ENCODE measurements at places on chromosomes 6 and 20.

DNA sequence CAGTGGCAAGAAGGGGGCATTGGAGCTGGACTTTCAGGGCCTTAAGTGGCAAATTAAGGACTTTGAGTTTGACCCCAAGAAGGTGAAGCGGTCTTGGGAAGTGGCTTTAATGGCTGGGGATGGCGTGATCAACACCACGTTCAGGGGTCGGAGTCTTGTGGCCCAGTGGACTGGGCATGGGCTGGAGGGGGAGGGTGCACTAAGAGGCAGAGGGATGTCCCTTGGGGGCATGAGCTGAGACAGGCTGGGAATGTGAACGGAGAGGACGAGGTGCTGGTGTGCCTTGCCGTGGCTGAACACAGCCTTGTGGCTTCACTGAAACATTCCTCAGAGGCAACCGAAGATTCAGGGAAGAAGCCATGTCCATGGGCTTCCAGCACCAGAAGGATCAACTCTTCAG lies 227.0 kb downstream of the SYNDIG1 start:
- DNase-seq, result no peak

GRCh38 chr6:24448396-24448795 lies 41.0 kb downstream of the GPLD1 start:
- DNase-seq, result no peak

GRCh38 chr6:152954443-152954842 lies 28.4 kb downstream of the FBXO5 start:
- DNase-seq, result no peak

GRCh38 chr6:149864578-149865535 lies 698 bp upstream of the LRP11 start:
- DNase-seq, result peak; percentile 46

GRCh38 chr6:161694995-161695394 lies 421.1 kb upstream of the AGPAT4 start:
- no peak for DNase-seq

- DNase-seq, result no peak
Measured at GRCh38 chr6:112184951-112185350, 69.4 kb downstream of the LAMA4 start.

GRCh38 chr20:43925215-43925614 lies 10.6 kb downstream of the TOX2 start:
- no peak for DNase-seq

GRCh38 chr6:168737481-168737880 lies 296.5 kb downstream of the SMOC2 start:
- no peak for DNase-seq

DNA sequence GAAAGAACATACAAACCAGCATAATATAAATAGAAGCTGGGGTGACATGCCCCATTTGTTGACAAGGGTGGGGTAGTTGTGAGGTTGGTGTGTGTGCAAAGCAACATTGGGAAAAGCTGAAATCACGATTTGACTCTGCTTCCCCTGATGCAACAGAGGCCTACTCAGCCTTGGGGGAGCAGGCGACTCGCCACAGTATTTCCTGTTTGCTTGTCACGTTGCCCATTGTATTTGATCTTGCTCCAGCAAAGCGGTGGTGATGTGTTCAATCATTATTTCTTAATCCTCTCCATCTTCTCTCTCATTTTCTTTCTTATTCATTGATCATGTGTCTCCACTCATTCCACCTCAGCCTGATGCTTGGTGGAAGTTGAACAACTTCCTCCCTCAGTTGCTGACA lies 165.8 kb upstream of the CITED2 start:
- no peak for DNase-seq

DNA sequence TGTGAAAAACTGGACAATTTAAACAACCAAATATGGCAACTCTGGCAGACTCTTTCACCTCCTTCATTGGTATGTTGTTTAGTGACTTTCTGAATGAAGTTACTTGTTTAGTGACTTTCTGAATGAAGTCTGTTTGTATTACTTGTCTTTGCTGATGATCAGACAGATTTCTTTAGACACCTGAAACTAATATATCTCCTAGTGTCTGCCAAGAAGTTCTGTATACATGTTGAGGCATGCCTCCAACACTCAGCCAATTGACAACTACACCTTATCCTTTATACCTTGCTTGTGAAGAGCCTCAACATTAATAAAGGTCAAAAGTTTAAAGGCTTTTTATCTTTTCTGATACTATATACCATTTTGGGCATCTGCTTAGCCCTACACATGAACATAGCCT lies 725.4 kb upstream of the EPHA7 start:
- no peak for DNase-seq

GRCh38 chr6:169848946-169849345 lies 97.5 kb downstream of the ERMARD start:
- no peak for DNase-seq

DNA sequence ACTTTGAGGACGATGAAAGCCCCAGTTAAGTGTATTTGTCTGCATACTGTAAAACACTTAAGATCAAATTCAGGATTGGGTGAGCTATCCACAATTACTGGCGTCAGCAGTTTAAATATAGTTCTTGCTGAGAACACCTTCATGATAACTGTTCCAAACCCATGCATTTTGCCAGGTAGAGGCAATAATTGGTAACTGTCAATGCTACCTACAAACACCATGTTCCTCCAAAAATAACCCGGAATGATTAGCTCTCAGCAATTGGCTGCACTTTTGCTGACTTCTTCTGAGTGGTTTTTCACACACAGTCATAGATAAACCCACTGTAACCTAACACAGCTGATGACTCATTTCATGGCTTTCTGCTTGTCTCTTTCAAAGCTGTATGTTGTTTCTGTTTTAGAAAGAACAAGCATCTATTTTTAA lies 1358.6 kb upstream of the GJE1 start:
- peak; percentile 6 for DNase-seq

DNA sequence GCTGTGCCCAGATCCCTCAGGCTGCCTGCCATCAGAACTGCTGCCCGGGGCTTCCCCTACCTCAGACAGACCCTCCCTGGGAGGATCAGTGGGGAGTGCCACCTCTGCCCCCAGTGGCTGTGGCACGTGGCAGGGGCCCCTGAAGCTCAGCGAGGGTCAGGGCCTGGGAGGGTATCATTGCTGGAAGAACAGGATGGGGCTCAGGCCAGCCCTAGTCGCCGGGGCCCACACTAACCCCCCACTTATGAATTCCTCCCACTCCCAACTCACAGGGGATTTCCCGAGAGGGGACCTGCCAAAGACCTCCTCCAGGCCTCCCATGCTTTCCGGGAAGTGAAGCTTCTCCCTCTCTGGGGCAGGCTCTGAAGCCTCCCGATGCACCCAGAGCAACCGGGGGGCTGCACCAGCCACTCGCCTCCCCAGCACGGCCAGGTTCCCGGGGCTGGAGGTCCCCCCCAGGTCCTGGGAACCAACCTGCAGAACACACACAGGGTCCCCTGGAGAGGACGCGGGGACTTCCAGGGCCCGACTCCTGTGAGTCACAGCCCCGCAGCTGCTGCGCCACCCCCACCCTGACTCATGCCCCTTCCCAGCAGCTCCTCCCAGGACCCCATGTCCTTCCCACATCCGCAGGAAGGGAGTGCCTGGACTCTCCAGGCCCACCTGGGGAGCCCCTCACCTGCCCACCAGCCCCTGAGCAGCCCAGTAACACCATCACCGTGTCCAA lies 2.5 kb downstream of the TNFRSF6B start:
- no peak for DNase-seq

GRCh38 chr20:19727251-19727847 lies 30.7 kb upstream of the RIN2 start:
- no peak for DNase-seq

GRCh38 chr6:12594530-12594893 lies 122.1 kb upstream of the PHACTR1 start:
- DNase-seq, result no peak

DNA sequence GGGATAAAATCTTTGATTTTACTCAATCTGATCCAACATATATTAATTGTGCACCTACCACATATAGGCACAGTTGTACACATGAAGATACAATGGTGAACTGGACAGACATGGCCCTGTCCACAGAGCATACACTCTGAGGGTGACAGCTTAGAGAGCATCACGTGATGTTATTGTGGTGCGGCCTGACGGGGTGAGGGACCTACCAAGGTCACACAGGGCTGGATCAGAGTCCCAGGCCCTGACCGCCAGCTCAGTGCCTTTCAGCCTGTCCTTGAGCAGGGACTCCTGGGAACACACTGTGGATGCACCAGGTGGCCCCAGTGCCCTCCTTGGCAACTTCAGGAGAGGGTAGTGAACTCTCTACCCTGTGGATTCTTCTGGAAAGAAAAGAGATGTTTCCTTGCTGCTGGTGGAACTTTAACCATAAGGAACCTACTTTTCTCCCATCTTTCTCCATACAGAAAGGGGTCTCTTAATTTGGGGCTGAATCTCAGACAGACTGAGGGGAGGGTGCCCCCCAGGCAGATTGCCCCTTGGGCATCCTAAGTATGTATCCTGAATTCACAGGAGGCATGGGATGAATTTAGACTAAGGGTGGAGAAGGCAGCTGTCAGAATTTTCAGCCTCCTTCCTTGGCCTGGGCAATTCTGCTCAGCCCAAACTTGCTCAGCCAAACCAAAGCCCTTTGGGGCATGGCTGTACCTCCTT lies 26.5 kb downstream of the PCK1 start:
- no peak for DNase-seq

DNA sequence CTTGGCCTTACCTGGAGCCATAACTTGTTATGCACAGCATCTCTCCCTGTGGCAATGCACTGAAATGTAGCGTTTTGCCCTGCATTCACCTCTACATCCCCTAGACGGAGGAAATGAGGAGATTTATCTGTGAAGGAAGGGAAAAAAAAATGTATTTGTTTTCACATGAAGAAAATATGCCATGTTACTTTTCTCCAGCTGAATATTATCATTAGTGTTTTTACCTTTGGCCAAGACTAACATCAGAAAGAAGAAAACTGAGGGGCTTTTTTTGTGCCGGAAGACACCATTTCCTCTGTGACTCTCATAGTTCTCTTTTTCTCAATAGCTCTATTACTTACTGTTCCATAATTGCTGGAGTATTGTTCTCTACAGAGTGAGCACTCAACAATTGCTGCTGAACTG lies 280.4 kb downstream of the PTPRK start:
- DNase-seq, result no peak

- no peak for DNase-seq
Measured at GRCh38 chr6:125512621-125513020, 210.9 kb upstream of the HDDC2 start.

GRCh38 chr6:108581237-108581931 lies 20.7 kb downstream of the FOXO3 start:
- no peak for DNase-seq

GRCh38 chr6:33702345-33702977 lies 9.0 kb downstream of the UQCC2 start:
- peak; percentile 36 for DNase-seq

- no peak for DNase-seq
Measured at GRCh38 chr20:8875586-8875985, 193.3 kb upstream of the PLCB4 start.

DNA sequence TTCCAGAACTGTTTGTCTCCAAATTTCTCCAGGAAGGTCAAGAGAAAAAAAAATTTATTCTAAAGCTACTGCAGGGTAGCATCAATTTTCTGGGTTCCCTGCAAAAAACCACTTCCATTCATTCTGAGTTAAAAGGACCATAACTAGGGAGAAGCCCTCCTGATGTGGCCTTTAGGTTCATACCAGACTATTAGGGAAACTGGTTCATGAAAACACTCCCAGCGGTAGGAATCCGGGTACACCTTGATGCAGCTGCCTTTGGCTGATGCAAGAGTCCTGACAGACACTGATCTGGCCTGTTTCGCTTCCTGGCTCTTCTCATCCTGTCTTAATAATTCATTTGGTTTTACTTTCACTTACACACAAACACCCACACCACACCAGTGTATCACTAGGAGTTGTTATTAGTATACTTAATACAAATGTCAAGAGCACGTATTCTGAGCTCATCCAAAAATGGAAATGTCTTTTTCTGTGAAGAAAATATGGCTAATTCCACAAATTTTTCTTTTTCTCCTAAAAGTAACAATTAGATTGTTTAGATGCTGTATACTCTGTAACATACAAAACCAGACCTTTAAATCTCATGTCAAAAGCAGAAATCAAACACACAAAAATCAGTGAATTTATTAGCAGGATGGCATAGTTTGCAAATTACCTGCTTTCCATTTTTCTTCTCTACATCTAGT lies 38.4 kb upstream of the ARHGAP18 start:
- DNase-seq, result no peak

DNA sequence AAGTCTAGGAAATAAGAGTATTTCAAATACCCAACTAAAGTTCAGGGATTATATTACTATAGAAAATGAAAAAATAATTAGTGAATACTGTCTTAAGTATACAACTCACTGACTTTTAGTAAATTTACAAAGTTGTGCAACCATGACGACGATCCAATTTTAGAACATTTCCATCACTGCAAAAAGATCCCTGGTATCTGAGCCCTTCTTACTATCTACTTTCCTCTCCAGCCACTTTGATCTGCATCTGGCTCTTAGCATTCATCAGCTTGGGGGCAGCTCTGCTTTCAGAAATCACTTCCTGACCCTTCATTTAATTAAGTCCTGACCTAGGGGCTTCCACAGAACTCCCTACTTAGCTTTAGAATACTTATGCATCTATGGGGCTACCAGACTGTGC lies 38.2 kb upstream of the RBL1 start:
- DNase-seq, result no peak

- no peak for DNase-seq
Measured at GRCh38 chr20:62814060-62814708, 2.7 kb upstream of the COL9A3 start.

- no peak for DNase-seq
Measured at GRCh38 chr6:46215213-46215612, 44.4 kb upstream of the ENPP5 start.

- no peak for DNase-seq
Measured at GRCh38 chr20:54061101-54061881, 9.1 kb downstream of the BCAS1 start.

- no peak for DNase-seq
Measured at GRCh38 chr6:31485055-31485454, 12.9 kb upstream of the MICB start.

GRCh38 chr6:35776364-35777215 lies at the start of gene CLPSL2:
Gene CLPSL2, plus strand, starts transcription at chr6:35776598. Its CDS starts 21 bp downstream, at chr6:35776619.
- no peak for DNase-seq

DNA sequence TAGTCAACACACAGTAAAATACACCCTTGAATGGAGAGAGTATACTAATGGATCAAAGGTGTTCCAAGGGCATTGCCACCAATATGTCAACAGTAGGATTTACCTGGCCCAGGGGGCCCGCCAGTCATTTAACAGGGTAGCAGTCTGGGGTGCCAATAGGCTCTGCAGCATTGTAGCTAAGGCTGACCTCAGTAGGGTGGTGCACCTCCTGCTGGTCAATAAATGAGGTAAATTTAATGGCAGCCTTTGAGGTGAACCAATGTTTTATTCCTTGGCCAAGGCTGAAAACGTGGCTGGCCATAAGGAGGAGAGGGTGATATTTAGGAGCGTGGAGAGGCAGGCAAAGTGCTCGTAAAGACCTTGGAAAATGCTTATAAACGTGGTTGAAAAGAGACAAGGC lies 147.2 kb downstream of the RPS12 start:
- no peak for DNase-seq

GRCh38 chr6:50993941-50994720 lies 175.5 kb downstream of the TFAP2B start:
- DNase-seq, result no peak

- peak; percentile 86 for DNase-seq
Measured at GRCh38 chr6:487956-488355, 96.4 kb downstream of the IRF4 start.

GRCh38 chr20:22430154-22430745 lies 154.1 kb downstream of the FOXA2 start:
- no peak for DNase-seq

- no peak for DNase-seq
Measured at GRCh38 chr6:2966347-2966746, 5.0 kb downstream of the SERPINB6 start.

GRCh38 chr6:130604841-130605399 lies 222.3 kb upstream of the SMLR1 start:
- DNase-seq, result no peak

GRCh38 chr6:52937908-52938307 lies 28.4 kb upstream of the GSTA3 start:
- no peak for DNase-seq
